Liver (tissue), 10 donors: ENCODE measurements at places on chromosomes 12 and 14. TPM values are rescaled to one million over a fixed set of nuclear protein-coding genes. Genes with fewer than 3 reads are reported as not detected.

Gene AMDHD1
- 105 TPM for polyA plus RNA-seq

Gene INHBC
- polyA plus RNA-seq = 71.0 TPM

Gene EIF2S3B
- 0.51 TPM for polyA plus RNA-seq

Gene RNASE1
- polyA plus RNA-seq = 32.6 TPM

Gene AGAP2
- polyA plus RNA-seq = 0.18 TPM

Gene GALNT4
- polyA plus RNA-seq = 2.7 TPM

Gene SLC17A8
- polyA plus RNA-seq = 0.29 TPM

Gene WNT1
- polyA plus RNA-seq = not detected

Gene IFNG-AS1
- not detected for polyA plus RNA-seq

Gene CLSTN3
- polyA plus RNA-seq = 6.1 TPM

Gene SAMD15
- not detected for polyA plus RNA-seq

DNA sequence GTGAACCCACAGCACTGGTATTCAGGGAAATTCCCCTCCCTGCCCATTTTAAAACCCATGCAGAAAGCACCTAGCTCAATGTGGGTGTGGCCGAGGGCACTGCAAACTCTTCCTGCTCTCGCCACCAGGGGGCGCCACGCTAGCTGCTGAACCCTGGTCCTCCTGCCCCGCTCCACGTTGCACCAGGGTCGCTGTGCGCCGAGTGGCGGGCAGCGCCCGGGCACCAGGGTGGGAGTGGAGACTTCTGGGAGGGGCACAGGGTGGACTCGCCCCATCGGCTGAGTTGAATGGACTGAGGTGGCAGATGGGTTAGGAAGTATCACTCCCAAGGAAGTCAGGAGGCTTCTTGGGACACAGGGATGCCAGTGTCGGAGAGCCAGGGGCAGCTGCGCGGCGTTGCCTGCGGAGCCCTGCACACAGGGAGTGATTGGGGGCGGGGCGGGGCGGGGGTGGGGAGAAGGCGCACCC, 48.1 kb upstream of the BCL11B start:
- peak; percentile 66 for DNase-seq

GRCh38 chr14:101109981-101110728, 206.6 kb upstream of the RTL1 start:
- DNase-seq = peak; percentile 29

- no peak for DNase-seq
These were observed 15.8 kb downstream of the VDR start for GRCh38 chr12:47889040-47889439.

DNA sequence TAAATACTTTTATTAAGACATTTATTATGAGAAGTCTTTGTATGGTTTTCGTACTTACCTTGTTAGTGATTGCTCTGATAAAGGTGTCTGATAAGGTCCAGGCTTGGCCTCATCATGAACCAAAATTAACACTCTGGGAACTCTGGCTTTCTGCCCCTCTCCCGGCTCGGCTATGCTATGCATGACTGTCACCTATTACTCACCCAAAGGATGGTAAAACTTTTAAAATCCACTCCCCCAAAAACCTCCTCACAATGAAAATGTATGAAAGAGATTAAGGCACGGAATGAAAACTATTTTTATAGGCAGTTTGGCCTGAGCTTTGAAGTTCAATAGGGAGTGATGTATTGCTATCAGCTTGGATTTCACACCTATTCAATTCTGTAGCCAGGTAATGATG, 217.3 kb upstream of the TBX3 start:
- no peak for DNase-seq

- DNase-seq = no peak
These were observed 89.0 kb downstream of the SLC38A1 start for GRCh38 chr12:46179693-46180452.

DNA sequence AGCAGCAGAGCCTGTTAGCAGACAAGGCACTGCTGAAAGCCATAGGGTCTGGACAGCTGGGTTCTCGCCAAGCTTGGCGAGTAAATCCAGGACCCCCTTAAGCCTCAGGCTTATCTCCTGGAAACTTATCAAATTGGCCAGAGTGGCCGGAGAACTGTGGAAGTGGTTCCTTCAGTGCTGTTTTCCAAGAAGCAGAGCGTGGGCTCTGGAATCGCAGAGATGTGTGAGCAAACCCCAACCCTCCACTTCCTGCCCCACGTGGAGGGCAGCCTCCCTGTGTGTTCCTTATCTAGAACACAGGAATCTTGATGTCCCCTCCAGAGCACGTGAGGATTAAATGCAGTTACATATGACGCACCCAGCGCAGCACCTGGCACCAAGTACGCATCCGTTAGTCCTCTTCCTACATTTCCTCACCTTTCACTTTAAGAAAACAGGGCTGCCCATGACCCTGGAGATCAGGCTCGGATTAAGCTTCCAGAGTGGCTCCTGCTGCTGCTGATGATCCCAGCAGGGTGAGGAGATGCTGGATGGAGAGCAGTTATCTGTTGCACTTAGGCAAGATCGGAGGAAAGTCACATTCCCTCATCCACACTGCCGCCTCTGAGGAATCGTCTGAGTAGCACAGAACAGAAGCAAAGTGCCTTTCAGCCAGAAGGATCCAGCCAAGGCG, 35.0 kb downstream of the MMAB start:
- no peak for DNase-seq

GRCh38 chr12:115394496-115395220, 710.7 kb upstream of the TBX3 start:
- no peak for DNase-seq

GRCh38 chr12:100221523-100221922, 20.9 kb downstream of the ACTR6 start:
- no peak for DNase-seq

GRCh38 chr14:61718039-61718438, 22.7 kb downstream of the HIF1A start:
- no peak for DNase-seq

DNA sequence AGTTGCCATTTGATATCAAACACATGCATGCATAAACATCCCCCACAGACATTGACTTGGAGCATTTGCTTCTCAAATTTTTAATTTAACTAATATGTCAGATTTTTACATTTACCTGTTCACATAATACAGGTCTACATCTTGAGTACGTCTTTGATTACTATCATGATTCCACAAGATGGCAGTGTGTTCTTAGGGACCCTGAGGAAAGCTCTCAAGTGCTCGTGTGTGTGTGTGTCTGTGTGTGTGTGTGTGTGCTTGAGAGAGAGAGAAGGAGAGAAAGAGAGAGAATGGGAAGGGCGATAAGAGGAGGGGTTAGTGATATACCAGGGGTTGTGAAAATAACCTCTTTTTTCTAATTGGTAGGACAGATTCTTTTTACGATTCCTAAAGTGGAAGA, 167.1 kb upstream of the OR4E1 start:
- DNase-seq = no peak

- DNase-seq = no peak
These were observed 3.6 kb upstream of the ARID2 start for GRCh38 chr12:45725631-45726602.

DNA sequence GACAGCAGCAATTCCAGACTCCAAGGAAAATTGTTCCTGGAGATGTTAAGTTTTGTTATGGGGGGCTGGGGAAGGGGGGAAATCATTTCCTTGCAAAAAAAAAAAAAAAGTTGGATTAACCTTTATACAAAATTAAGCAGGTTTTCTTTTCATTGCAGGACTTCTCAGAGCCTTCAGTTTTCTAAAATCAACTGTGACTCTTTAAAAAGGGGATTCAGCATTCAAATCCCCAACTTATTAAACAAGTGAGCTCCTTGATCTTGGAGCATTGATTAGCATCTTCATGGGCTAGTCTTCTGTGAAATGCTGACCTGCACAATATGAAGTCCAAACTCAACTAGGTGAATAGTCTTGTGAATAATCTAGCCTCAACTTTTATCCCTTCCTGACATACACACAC, 7.1 kb downstream of the TC2N start:
- DNase-seq = no peak

GRCh38 chr12:65106948-65107347, 14.2 kb downstream of the WIF1 start:
- DNase-seq = no peak

DNA sequence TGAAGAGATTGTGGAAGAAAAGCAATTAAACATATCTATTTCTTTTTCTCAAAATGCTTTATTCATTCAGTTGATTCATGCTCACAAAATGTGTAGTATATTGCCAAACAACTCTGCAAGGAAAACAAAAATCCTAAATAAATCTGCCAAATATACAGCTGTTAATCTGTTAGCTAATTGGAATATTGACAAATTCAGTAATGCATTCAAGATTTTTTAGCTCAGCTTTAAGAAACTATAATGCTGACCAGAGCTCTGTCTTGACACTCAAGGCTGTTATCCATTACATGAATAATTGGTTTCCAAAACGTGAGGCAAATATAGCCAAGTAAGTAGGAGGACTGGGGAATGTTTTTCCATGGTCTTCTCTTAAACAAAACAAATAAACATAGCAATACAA, 146.8 kb downstream of the TMTC2 start:
- no peak for DNase-seq

- peak; percentile 52 for DNase-seq
These were observed 178.5 kb upstream of the OR4E1 start for GRCh38 chr14:21852061-21852664.
